ENCODE measurements at places on chromosomes 16 and 17.

GRCh38 chr16:73071131-73071940 is 23.4 kb upstream of the ZFHX3 start:
- DNase-seq, result no peak

GRCh38 chr16:89951509-89951908 is 3.0 kb downstream of the DEF8 start:
- DNase-seq, result no peak

DNA sequence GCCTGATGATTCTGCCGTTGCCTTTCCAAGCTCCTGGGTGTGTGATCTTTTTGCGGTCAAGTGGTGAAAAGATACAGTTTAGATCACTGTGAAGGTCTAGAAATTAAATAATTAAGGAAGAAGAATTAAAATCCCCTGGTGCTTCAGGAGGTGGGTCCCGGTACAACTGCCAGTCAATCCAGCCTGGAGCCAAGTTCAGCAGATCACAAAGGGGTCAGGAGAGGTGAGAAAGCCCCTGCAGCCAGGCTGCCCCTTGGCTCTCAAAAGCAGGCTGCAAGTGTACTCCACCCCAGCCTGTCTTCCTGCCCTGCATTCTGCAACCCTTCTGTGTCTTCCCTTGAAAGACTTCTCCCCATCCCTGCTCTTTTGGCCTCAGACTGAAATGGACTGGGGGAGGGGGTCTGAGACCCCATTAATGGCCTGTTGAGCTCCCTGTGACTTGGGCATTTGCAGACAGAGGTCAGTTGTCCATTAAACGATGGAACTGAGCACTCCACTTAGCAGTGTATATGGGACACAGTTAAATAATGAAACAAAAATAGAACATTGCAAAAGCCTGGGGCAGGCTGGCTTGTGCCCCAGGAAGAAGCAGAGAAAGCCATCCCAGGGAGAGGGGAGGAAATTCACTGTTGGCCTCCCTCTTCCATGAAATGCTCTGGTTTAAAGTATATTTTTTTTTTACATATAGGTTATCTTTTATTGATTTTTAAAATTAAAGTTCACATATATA is 15.1 kb downstream of the CACNG5 start:
- no peak for DNase-seq

- no peak for DNase-seq
Observed at GRCh38 chr17:4331614-4332013, 34.9 kb downstream of the UBE2G1 start.

- DNase-seq, result peak; percentile 94
Observed at GRCh38 chr17:68456339-68457167, 743 bp downstream of the WIPI1 start.

DNA sequence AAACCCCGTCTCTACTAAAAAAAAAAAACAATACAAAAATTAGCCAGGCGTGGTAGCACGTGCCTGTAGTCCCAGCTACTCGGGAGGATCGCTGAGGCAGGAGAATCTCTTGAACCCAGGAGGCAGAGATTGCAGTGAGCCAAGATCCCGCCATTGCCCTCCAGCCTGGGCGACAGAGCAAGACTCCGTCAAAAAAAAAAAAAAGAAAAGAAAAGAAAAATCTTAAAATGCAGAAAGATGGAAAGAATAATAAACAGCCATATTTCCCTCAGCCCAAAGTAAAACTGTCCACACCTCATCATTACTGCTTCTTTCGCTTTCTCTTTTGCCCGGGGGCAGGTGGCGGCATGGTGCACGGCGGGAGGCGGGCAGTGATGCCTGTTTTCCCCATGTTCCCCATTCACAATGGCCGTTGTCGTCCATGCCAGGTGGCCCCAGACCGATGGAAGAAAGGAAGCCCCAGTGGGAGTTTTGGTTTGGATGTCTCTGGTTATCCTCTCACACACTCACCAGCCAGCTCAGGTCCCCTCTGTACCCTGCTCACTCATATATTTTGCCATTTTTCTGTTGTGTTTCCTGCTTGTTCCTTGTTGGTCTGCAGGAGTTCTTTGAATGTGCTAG is 37.0 kb upstream of the PEMT start:
- no peak for DNase-seq

DNA sequence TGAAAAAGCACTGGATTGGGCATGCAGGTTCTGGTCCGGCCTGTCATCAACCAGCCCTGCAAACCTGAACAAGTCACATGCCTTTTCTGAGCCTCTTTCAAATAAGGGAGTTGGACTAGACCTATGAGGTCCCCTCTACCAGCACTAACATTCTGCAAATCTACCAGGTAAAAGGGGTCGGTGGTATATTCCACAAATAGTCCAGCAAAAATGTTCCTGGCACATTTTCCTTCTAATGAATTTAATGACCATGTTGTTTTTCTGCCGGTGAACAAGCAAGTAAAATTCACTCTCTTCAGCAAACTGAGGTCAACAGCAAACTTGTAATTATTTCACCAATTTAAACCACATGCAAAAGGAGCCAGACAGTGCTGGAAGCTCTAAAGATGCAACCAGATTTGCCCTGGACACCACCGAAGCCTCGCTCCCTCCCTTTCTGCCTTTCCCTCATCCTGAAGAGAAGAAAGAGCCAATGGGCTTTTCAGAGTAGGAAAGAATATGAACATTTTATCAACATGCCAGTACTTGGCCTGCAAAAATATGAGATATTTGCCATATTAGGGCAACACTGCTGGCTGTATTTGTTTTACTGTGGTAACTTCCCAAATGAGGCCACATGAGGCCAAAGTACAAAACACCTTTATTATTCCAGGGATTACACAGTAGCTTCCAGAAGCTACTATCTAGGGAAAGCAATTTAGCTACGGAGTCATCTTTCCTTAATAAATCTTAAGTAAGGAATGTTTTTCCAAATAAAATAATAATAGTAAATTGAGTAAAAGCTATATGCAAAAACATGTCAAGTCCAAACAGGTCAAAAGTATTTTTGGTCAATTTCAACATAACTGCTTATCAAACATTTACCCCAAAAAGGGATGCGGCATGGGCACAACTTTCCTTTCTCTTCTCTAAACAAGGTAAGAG is 45.0 kb downstream of the USP31 start:
- no peak for DNase-seq

DNA sequence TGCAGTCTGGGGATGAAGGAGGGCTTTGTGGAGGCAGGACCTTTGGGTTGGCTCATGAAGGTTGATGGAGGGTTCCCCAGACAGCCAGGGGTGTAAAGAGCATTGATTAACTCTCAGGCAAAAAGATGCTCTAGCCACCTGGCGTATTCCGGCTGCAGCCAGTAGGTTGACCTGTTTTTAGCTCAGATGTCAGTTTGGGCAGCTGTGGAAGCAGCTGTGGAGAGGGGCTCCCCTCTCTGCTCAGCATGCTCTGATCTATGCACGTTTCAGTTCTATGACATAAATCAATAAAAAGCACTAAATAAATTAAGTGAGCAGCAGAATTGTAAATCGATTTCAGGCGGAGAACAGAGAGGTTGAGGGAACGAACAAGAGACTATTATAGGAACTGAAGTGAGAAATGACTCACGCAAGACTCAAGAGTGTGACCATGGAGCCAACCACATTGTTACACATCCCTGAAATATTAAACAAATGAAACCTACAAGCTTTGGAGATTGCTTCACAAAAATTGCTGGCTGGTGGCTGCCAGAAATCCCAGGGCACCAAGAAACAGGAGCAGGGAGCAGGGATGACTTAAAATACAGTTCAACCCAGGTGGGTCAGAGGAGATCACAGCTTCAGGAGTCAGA is 111.9 kb downstream of the GSG1L start:
- DNase-seq, result peak; percentile 23

DNA sequence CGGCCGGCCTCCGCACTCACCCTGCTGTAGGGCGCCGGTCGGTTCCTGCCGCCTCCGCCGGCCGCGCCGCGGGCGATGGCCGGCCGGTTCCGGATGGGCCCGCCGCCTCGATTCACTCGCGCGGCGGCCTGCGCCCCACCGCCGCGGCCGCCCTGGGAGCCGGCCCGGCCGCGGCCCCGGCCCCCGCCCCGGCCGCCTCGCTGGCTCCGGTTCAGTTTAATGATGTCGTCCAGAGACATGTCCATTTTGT is 158 bp downstream of the ALYREF start:
- DNase-seq, result no peak

- DNase-seq, result no peak
Observed at GRCh38 chr17:71902894-71903506, 217.8 kb upstream of the SOX9 start.

- DNase-seq, result no peak
Observed at GRCh38 chr16:85436636-85437165, 176.4 kb upstream of the GSE1 start.

DNA sequence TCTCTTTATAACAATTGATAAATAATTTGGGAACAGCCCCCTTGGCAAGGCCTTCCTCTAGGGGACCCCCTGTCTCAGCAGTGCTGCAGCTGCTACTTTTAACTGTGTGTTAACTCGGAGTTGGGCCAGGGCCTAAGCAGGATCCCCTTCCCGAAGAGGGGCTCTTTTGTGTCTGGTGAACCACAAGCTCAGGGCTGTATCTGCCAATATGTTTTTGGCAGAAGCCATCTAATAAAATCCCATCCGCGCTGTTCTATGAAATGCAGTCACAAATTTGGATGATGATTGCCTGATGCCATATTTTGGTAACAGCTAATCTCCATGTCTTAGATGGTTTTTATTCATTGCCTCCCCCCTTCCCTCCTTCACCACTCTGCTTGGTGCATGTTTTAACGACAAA is 267.7 kb downstream of the FTO start:
- DNase-seq, result no peak

DNA sequence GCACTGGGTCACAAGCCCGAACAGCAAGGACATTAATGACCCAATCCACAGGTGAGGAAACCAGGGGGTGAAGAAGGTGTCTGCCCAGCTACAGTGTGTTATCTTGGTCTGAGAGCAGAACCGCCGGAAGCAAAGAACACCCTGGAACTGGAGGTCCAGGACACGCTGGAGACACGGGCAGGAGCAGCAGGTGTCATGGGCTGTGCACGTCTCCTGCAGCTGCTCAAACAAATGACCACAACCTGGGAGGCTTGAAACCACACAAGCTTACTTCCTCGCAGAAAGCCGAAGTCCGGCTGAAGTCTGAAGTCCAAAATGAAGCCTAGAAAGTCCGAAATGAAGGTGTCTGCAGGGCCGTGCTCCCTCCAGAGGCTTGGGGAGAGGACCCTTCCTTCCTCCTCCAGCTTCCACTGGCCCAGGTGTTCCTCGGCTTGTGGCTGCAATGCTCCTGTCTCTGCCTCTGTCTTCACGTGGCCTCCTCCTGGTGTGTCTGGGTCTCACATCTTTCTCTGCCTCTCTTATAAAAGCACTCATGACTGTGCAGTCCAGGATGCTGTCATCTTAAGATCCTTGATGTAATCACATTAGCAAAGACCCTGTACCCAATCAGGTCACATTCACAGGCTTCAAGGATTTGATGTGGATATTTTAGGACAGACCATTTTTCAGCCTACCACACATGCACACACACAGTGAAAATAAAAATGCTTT is 351.2 kb downstream of the C16orf95 start:
- no peak for DNase-seq

DNA sequence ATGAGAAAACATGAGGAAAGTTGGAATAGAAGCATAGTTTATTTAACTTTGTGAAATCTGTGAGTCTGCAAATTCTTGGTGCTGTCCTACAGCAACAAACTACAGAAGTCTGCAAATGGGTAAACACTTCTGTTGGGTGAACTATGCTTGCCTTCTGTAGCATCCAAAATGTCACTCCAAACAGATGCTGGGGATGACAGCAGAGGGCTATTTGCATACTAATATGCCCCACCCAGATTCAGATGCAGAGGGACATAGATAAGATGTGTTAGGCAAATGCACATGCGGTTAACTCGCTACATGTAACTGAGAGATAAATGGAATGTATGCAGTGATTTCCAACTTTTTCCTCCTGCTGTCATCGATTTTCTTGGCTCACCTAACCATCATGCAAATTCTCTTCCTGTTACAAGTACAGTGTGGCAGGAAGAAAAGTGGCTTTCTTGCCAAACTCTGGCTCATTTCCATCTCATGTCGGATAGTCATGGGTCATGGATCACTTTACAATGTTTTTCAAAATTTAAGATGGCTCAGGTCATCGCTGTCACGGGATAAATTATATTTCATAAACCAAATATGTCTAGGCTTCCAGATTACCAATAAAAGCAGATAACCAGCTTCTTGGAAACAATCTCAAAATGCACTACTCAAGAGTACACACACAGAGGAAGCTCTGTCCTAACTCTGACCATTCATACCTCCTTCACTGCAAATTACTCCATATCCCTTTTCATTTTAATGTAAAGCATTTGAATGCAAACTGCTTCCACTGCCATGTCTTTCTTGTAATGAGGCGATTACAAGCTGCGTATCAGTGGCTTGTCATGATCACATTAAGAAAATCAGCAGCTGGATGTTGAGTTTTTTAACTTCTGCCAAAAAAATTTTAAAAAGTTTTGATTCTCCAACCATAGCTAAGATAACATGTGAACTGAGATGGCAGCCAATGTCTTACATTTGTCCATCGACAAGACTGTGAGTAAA is 47.7 kb downstream of the ADAMTS18 start:
- DNase-seq, result no peak

DNA sequence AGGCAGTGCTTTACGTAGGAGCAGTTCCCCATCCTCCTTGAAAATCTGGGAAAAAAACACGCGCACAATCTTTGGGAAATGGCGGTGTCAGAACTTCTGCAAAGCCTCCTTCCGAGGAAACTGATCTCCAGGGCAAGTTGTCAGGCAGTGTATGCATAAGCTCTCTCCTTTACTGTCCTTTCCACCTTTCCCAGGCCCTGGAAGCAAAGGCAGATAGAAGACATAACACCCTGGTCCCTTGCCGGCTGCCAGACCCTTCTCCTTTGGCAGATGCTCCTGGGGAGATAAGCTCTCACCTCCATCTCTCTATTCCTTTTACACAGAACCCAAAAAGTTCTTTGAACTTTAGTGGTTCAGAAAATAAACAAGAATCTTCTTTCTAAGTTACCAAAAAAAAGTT is 12.4 kb downstream of the TOB1 start:
- no peak for DNase-seq

GRCh38 chr16:81933361-81933760 is 77.9 kb downstream of the SDR42E1 start:
- DNase-seq, result no peak

DNA sequence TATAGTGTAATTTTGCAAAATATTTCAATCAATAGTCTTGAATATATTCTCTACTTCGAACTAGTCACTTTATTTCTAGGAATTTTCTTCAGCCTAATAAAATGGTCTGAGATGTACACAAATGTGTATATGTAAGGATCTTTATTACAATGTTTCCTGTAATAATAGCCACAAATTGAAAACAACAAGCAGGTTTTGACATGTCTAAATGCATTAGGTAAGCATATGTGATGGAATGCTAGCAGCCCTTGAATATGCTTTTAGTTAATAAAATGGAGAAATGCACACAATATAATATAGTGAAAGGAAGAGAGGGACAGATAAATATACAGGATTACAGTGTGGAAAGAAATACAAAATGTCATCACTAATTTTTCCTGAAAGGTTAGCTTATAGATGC is 196.5 kb upstream of the IRX5 start:
- no peak for DNase-seq

DNA sequence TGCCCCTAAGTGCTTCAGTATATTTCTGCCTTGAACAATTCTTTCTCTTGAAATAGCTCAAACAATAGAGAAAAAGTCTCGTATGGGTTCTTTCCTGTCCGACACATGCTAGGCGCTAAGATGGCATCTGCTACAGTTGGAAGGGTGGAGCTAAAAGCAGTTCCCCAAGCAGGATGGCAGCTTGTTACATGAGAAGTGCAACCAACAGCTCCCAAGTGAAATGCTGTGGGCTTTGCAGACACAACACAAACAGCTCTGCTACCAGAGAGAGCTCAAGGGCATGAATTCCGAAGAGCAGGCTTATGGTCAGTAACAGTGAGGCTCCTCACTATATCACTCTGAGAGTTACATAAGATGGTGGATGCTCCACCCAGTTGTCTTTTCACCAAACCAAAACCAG is 83.8 kb downstream of the VPS53 start:
- no peak for DNase-seq

- DNase-seq, result no peak
Observed at GRCh38 chr17:63698886-63699637, 863 bp downstream of the LIMD2 start.

Data from RKO (cell line).